Heart right ventricle (tissue), 16 donors: ENCODE measurements at places on chromosomes 16 and 17. TPM values are rescaled to one million over a fixed set of nuclear protein-coding genes. Genes with fewer than 3 reads are reported as not detected.

Gene ZNF207
- 39.9 TPM for polyA plus RNA-seq

DNA sequence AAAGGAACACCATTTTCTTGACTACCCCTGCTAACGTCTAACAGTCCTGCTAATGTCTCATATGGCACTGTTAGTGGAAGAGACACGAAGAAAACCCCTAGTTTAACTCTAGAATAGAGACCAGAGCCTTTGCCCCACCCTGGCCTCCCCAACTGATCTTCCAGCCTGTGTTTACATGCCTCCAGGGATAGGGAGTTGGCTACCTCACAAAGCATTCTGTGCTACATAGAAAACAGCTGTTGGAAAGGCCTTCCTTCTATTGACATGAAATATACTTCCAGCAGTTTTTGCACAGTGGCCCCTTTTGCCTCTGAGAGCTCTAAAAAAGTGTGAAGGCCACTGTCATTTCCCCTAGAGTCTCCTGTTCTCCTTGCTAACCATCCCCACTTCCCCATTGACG is 73.1 kb downstream of the ASIC2 start:
- no peak for DNase-seq

- DNase-seq = no peak
Measured at GRCh38 chr17:55606488-55606815, 95.2 kb upstream of the SMIM36 start.

DNA sequence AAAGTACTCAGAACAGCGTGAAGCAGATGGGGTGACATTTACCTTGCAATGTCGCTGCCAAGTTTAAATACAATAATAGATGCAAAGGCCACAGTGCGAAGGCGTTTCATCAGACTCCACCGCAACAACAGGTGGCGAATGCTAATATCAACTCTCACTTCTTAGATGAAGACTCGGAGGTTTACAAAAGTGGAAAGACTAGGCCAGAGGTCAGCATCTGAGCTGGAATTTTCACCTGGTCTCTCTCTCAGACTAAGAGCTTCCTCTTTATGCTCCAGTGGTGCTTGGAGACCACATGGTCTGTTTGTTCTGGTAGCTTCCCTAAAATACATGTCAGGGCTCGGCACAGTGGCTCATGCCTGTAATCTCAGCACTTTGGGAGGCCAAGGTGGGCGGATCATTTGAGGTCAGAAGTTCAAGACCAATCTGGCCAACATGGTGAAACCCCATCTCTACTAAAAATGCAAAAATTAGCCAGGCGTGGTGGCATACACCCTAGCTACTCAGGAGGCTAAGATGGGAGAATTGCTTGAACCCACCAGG is 169.1 kb downstream of the XYLT1 start:
- no peak for DNase-seq

DNA sequence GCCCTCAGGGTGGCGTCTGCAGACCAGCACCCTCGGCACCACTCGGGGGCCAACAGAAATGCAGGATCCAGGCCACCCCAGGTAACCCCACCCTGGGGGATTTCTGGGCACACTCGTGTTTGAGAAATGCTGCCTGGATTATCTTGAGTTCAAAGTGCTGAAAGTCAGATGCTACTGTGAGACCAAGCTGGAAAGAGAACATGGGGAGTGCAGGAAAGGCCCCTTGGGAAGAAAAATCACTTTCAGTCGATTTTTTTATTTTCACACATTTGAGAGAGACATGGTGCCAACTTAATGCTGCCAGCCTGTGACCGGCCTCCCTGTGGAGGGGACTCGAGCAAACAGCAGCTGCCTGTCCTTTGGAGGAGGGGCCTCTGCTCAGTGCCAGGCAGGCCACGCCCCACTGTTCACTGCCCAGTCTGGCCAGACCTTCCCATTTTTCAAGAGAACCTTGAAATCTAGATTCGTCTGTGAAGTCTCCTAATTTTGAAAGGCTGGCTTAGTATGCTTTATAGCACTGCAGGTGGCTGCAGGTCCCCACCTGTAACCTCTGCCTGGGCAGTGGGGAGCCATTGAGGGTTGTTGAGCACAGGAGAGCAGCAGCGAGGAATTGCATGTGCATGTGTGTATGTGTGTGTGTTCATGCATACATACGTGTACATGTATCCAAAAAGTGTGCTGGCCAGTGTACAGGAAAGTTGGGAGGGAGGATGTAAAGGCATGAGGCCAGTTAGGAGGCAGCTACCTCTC is 70.7 kb upstream of the PLCG2 start:
- no peak for DNase-seq

GRCh38 chr17:45800816-45801215 is 16.7 kb downstream of the CRHR1 start:
- DNase-seq = no peak

Gene CACNG1
- not detected for polyA plus RNA-seq

GRCh38 chr17:58005031-58005727 is 1.9 kb downstream of the SRSF1 start:
- no peak for DNase-seq

Gene CA10
- polyA plus RNA-seq = not detected

Gene CTRL
- 2.0 TPM for polyA plus RNA-seq

GRCh38 chr16:82671741-82672140 is 45.0 kb downstream of the CDH13 start:
- DNase-seq = no peak

DNA sequence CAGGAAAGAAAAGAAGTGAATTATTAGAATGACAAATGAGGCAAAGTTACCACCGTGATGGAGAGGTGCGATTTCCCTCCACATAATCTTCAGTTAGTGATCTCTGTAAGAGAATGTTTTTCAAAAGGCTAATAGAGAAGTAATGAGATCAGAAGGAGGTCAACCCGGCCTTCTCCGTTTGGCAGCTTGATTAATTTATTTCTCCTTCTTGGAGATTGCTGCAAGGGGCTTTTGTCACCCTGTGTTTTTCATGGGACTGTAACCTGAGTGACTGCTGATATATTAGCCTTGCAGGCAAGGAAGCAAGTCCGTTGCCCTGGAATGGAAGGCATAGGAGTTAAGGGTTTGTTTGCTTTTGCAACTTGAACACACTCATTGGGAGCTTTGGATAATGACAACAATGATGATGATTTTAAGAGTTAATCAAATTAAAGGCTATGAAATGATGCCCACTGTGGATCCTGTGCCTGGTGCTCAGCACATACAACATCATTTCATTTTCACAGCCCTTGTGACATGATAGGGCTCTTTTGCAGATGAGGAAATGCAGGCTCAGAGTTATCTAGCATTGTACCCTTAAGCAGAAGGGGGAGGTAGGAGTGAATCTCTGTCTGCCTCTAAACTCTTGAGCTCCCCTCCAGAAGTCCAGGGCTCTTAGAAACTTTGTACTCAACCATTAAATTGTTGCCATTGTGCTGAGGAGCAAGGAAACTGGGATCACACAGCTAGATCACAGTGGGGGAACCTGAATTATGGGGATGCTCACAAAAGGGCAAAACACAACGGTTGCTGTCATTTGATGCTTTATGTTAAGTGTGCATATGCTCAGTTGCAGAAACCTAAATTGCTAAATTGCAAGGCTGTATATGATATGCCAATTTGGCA is 226.3 kb downstream of the WWOX start:
- no peak for DNase-seq
